HL-60 (cell line): ENCODE measurements at places on chromosomes 12 and 14.

DNA sequence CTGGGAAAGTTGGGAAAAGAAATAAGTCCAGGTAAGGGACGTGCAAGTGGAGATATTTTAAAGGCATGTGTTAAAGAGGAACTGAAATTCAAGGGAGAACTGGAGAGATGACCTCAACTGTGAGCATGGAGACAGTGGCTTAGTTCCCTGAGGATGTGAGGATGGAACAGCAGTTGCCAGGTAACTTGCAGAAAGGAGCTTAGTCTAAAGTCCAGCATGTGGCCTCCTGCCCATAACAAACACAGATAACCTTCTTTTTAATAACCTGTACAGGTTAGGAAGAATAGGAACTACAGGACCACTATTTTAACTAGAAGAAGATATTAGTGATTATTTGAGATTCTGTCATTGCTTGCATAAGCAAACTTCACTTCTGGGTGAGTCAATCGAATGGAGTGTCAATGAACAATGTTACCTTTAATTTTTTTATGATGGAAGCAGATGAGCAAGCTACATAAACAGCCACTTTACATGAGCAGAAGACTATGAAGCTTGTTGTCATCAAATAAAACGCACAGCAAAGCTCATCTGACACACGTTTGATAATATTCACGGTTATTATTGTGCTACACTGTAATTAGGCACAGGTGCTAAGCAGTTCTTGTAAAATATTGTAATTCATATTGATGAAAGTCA, 291.7 kb upstream of the DDHD1 start:
- no peak for DNase-seq

GRCh38 chr14:78016532-78016931, 153.6 kb upstream of the NRXN3 start:
- no peak for DNase-seq

- DNase-seq: no peak
Observed at GRCh38 chr14:33061667-33062325, 123.1 kb downstream of the NPAS3 start.

DNA sequence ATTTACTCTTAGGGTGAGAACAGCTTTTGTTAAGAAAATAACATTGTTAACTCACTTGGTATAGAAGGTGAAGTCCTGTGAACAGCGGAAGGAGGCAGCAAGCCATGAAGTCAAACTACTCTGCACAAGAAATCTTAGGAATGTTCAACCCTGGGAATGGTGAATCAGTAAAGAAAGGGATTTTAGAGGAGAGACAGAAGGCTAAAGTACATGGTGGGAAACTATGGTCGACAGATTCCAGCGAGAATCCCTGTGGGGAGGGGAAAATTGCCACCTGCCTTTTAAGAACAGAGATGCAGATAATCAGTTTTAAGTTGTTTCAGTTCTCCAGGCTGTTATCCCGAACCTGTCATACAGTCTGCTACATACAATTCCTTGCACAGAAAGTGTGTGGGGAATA, 63.2 kb upstream of the PTPRR start:
- no peak for DNase-seq

DNA sequence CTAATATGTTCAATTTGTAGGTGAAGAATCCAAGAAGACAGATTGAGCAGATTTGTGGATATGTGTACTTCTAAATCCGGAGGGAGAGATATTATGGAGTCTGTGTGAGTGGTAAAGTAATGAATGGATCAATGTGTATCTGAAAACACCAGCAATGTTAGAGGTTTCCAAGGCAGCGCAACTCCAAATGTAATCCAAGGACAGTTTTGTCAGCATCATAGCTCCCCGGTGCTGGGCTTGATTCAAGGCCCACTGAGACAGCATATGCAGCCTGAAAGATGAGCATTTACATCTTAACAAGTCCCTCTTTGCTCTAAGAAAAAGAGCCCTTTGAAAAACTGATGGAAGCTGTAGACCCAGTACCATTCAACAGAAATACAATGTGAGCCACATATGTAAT, 38.3 kb upstream of the FRMD6 start:
- no peak for DNase-seq

DNA sequence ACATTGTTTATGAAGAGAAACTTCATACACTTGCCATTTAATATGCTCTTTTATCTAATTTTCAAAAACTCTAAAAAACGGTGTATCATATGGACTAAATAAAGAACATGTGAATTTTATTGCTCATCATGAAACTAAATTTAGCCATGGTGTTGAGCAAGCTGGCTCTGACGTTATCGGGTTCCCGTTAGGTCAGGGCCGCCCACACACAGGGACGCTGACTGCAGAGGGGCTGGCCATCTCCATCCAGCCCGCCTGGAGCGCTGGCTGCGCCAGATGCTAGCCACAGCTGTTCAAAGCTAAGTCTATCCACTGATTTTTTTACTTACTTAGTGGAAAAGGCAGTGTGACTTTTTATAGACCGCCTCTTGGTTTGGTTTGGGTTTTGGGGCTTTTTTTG, 36.5 kb upstream of the DYNC1H1 start:
- DNase-seq: peak; percentile 46

- no peak for DNase-seq
Observed at GRCh38 chr12:128531170-128531569, 264.2 kb downstream of the TMEM132C start.

DNA sequence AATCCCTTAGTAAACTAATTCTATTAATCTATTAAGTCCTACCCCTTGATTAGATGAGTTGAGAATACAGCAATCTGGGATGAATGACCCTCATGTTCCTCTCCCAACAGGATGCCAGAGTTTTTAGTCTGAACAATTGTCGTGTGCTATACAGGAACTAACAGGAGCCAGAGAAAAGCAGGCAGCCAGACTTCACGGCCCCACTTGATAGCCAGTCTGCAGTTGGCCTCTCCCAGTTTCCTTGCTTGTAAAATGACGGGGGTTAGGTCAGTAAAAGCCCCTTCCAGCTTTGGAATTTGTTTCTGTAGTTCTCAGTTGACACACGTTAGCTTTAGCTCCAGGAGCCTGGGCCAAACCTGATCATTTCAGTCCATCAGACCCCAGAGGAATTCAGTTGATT, 266.8 kb upstream of the FKBP4 start:
- no peak for DNase-seq

- DNase-seq: no peak
Observed at GRCh38 chr14:102557434-102558226, 34.8 kb upstream of the RCOR1 start.

GRCh38 chr12:81231574-81232368, 153.9 kb downstream of the ACSS3 start:
- no peak for DNase-seq

DNA sequence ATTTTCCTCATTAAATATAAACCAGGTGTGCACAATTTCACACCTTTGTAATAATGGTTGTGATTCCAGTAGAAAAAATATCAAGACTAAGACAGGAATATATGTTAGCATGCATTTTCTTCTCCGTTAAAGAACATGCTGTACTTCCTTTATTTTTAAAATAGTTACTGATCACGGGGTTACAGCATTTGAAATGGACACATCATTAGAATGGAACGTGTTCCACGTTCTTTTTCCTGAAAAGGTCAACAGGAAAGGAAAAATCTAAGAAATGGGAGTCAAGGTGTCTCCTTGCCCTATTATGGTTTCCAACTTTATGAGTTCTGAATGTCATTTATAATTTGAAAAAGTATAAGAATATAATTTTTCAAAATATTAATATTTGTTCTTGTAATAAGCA, 1325.7 kb downstream of the SLC16A7 start:
- DNase-seq: no peak

DNA sequence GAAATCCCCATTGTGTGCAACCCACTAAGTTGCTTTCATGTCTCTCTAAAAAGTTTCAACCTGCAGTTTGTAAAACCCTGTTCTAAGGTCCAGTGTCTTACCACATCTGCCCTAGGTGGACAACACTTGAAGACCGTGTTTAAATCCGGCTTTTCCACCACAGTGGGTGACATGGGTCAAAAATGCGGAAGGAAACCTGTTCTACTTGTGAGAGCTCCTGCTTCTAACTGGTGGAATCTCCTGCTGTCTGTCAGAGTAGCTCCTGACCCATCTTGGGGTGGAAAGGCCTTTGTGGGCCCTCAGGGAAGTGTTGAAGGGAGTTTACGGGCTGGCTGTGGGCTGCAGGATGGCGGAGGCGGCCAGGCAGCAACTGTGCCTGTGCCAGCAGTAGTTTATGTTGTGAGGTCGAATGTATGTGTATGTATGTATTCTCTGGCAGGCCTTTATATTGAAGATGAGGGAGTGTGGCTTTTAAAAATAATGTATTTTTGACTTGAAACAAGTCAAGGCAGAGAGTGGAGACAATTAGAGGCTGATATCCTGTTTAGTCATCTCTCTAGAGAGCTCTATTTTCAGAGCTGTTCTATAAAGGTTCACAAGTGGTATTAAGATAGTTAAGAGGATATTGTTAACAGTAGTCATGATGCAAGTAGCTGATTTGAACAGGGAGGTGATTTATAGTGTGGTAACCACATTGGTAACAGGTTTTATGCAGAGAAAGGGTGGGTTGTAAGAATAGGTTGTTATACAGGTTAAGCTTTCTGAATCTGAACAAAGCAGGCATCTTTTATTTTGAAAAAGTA, 67.0 kb downstream of the PRKCH start:
- DNase-seq: no peak

DNA sequence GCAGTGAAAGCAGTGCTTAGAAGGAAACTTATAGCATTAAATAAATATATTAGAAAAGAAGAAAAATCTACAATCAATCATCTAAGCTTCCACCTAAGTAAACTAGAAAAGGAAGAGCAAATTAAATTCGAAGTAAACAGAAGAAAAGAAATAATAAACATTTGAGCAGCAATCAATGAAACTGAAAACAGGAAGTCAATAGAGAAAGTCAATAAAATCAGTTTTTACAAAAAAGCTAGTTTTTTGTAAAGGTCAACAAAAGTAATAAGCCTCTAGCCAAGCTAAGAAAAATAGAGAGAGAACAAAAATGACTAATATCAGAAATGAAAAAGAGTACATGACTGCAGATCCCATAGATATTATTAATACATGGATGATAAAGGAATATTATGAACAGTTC, 34.2 kb upstream of the KTN1 start:
- DNase-seq: no peak

DNA sequence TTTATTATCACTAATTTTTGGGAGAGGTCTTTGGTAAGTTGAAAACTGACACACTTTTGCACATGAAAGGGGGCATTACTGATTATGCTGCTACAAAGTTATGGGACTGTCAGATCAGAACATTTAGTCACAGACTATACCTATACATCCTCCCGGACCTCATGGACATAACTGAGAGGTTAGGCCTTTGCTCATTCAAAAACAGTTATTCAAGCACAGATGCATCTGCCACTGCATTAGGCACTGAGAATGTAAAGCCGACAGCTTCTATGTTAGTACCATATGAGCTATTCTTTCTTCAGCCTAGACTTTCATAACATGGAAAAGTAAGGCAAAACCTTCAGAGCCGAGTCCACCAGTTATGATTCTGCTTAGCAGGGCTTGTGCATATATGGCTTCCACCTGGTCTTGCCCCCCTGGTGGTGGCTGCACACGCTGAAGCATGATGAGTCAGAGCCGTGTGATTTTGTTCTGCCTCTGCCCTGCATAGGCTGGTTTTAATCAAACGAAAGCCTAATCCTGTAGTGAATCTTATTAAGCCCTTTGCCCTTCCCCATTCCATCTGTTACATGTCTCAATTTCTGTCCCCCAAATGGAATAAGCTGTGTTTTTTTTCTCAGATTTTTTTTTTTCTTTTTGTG, 21.8 kb upstream of the RNU6-8 start:
- no peak for DNase-seq

DNA sequence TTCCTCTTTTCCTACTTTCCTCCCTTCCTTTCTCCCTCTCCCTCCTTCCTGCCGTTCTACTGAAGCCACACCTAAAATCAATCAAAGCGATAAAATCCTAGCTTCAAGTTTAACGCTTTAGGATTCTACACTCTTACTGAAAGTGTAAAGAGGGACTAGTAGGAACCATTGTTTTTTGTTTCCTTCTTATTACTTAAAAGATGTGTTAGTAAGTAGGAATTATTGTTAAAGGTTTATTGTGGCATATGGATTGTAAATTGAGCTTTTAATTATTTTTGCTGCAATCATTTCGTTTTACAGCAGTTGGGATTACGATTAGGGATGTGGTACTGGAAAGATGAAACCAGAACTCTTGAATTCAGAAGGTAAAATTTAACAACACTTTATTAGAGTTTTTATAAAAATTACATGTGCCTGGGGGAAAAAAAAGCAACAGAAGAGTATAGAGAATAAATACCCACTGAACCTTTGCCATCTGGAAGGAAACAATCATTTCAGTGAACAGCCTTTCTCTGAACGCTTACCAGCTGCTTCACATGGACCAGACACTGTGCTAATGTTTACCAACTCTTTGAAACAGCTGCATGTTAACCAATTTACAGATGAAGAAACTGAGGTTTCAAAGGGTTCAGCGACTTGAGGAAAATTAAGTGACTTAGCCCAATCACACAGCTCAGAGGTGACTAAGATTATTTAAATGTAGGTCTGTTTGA, 1.0 kb downstream of the PPP1R36 start:
- no peak for DNase-seq

GRCh38 chr14:51484485-51484884, 167.2 kb upstream of the FRMD6 start:
- no peak for DNase-seq

DNA sequence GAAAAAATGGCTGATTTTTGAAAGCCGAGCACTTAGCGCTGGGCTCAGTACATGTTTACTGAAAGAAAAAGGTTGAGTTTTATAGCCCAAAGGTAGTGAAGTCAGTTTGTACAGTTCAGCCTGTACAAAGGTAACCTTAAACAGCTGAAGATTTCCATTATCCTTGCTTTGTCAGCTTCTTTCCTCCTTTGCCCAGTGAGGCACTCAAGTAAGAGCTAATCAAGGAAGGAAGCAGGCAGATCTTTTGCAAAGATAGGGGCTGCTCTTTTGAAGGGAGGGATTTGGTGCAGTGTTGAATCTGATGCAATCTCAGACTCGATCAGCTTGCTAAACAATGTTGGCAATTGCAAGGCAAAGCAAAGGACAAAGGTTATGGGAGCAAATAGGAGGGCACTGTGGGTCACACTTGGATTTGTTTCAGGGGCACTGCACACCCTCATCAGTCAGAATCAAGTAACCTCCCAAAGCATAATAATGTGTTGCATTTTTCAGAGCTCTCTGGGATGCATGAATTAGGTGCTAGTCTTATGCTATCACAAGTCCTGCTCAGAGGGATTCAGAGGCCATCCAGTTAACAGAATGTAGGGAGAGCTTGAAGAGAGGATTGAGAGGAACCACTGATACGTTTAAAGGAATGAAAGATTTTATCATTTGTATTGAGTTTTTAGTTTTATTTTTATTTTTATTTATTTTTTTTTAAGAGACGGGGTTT, 44.4 kb downstream of the ANO6 start:
- DNase-seq: no peak

DNA sequence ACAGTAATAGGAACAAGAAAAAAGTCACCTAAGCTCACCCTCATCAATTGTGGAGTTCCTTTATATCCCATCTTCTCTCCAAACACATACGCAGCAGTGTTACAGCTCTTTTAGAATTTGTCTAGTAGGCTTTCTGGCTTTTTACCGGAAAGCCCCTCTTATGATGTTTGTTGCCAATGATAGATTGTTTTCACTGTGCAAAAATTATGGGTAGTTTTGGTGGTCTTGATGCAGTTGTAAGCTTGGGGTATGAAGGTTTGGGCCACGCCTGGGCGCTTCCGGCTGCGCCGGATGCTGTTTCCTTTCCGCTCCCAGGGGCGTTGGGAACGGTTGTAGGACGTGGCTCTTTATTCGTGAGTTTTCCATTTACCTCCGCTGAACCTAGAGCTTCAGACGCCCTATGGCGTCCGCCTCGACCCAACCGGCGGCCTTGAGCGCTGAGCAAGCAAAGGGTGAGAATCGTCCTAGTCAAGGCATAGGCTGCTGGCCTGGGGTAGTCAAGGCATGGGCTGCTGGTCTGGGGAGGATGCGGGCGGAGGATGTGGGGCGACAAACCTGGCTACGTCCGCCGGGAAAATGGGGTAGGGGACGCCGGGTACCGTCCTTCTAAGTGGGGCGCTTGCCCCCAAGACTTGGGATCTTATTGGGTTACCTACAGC, at the start of the genes C12orf57 and RNU7-1:
TSS of gene C12orf57 (plus strand) at position 301 of the 659 bp plus-strand sequence. CDS start at position 401, 100 bp downstream.
TSS of gene RNU7-1 (plus strand) at position 95 of the 659 bp plus-strand sequence.
- DNase-seq: peak; percentile 88
